ENCODE measurements at places on chromosomes 7 and 10.

GRCh38 chr7:43057141-43057540, 55.3 kb upstream of the HECW1 start:
- no peak for DNase-seq

DNA sequence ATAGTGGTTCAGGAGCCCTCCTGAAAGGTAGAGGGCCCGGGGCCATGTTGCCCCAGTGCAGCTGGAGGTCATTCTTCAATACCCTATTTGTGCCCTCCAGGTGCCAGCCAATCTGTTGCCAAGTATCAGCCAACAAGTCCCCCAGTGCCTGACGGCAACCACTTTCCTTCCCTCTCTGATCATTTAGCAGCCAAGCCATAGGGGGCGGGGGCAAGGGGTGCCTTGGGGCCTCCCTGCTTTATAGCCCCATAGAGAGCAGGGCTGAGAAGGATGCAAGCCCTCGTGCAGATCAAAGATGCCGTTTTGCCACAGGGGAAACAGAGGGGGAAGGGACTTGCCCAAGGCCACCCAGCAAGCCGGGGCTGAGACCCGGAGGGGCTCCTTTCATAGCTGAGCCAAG, 149.0 kb upstream of the CHST15 start:
- peak; percentile 15 for DNase-seq

DNA sequence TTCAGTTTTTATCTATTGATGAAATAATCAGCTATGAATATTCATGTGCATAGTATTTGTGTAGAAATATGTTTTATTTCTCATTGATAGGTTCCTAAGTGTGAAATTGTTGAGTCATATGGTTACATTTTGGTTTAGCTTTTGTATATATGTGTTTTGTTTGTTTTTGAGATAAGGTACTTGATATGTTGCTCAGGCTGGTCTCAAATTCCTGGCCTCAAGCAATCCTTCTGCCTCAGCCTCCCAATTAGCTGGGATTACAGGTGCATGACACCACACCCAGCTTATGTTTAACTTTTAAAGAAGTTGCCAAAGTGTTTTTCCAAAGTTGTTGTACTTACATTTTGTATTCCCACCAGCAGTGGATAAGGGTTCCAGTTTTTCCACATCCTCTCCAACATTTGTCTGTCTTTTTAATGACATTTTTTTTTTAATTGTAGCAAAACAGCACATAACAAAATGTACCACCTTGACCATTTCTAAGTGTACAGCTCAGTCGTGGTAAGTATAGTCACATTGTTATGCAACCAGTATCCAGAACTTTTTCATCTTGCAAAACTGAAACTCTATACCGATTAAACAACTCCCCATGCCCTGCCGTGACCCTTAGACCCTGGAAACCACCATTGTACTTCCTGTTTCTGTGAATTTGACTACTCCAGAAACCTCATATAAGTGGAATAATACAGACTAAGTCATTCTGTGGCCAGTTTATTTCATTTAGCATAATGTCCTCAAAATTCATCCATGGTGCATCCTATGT, 12.6 kb upstream of the UBE2D1 start:
- no peak for DNase-seq

DNA sequence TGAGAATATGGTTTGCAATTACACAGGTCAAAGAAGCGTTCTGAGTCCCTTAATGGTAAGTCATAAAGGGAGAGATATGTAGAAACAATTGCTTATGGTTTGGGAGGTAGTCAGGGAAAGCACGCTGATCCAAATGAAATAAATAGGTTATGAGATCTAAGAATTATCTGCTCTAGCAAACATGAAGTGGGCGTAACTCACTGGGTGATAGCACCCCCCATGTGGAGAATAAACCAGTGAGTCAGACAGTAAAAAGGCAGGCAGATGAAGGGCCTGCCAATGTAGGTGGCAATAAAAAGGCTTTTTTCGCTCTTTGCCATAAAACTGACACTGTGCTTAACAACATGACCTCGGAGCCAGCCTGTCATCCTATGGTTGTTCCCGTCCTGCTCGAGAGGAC, 306.9 kb downstream of the GLRX3 start:
- no peak for DNase-seq

- no peak for DNase-seq
These were observed 21.7 kb upstream of the OR2A5 start for GRCh38 chr7:144027070-144027469.

DNA sequence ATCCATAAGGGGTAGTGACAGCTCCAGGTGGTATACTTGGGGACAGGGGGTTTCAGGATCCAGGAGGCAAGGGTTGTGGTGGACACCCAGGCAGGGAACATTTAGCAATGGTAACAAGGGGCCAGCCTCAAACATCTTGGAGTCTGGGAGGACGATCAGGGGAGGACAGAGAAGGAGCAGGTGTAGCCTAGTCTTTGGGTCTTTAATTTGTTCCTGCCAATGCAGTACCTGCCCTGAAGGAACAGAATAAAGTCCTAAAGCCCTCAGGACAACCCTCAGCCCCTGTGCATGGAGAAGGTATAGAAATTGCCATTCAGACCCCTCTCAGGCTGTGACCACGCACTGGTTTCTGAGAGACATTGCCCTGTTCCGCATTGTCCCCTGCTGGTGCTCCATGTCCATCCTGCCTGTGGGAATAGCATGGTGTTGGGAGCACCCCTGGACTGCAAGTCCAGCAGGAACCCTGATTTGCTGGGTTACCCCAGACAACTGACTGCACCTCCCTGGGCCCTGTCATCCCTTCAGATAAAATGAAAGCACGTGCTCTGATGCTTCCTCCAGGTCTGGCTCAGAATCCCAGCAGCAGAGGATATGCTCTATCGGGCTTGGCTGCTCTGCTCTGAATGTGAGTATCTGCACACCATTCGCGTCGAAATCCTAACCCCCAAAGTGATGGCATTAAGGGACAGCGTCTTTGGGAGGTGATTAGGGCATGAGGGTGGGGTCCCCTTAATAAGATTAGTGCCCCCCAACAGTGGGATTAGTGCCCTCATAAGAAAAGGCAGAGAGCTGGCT, 24.2 kb downstream of the DDC start:
- no peak for DNase-seq

DNA sequence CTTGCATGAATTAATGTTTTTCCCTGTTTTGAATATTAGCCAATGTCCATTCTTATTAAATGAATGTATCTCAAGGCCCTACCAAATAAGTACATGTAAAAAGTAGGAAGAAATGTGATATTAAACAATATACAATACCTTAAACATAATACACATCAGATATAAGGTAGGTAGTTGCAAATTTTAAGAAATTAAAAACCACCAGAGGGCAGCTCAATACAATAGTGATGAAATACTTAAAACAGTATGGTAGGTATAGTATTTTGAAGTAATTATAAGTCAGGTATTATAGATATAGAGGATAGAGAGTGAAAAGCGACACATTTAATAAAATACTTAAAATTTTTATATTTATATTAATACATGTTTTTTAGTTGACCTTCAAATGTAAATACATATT, 43.6 kb upstream of the CDK14 start:
- no peak for DNase-seq
